Endothelial cell of umbilical vein (primary cell): ENCODE measurements at places on chromosomes 13 and 19.

DNA sequence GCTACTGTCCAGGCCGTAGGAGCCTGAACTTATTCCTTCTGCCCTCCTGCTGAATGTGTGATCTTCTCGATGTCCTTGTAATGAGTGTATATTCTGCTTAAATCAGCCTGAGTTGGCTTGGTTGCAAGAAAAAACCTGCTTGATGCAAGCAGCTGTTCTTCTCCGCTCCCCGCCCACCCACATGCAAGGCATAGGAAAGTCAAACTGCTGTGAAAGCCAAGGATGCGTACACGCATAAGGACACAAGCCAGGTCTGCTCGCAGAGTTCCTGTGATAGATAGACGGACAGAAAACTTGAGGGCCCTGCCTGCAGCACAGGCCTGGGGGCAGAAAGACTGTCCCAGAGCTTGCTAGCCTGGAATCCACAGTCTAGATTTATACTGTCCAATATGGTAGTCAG is 101.1 kb downstream of the DNAJC15 start:
- DNase-seq = no peak

DNA sequence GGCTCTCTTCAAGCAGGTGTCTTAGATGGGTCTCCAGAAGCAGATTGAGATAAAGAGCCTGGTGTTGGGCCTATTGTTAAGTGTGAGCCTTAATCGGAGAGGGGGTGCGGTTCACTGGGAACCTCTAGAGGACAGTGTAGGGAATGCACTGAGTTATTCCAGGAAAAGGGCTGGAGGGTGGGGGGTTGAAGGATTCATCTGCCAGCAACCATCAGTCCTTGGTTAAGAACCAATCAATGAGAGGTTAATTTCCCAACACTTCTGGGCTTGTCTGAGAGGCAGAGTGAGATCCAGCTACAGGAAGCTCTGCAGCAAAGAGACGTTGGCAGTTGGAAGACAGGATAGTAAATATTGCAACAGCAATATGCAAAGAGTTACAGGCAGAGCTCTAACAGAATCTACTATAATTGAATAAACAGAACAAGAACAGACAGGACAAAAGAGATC is 28.7 kb downstream of the CYP4F2 start:
- peak; percentile 24 for DNase-seq

DNA sequence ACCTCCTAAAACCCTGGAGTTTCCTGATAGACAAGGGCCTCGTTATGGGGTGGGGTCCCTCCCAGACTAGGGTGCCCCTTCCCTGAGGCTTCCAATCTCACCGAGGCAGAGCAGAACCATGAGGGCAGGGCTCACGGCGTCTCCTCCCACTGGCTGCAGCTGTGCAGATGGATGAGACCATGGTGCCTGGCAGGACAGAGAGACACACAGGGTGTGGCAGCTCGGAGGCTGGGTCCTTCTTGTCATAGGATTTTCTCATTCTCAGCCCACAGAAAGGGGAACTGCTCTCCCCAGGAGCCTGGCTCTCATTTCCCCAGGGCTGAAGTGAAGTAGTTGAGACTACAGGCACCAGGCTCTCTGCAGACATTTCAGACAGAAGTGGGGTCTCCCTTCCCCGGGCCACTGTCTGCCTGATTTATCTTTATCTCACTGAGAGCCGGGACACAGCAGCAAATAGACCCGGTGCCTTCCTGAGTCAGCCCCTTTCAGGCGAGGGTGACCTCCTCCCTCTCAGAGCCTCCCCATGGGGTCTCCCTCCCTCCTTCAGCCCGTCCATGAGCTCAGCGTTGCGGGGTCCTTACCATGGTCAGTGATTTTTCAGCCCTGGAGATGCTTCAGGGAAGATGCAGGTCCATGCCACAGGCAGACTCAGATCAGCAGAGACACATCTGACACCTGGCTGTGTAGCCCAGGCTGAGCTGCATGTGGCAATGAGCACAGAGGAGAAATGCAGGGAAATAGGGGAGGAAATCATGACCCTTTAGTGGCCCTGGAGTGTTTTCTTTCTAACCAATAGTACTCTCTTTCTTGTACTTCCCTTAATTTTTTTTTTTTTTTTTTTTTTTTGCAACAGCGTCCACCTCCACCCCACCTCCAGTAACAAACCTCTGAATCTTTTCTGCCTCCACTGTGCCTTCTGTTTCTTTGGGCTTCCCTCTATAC is at the start of gene LILRA5:
Gene LILRA5 (minus strand): TSS at position 731 of the 942 bp plus-strand sequence. CDS start 147 bp downstream, at position 584.
- DNase-seq = no peak

- no peak for DNase-seq
Measured at GRCh38 chr13:77833331-77833863, 85.2 kb downstream of the EDNRB start.

DNA sequence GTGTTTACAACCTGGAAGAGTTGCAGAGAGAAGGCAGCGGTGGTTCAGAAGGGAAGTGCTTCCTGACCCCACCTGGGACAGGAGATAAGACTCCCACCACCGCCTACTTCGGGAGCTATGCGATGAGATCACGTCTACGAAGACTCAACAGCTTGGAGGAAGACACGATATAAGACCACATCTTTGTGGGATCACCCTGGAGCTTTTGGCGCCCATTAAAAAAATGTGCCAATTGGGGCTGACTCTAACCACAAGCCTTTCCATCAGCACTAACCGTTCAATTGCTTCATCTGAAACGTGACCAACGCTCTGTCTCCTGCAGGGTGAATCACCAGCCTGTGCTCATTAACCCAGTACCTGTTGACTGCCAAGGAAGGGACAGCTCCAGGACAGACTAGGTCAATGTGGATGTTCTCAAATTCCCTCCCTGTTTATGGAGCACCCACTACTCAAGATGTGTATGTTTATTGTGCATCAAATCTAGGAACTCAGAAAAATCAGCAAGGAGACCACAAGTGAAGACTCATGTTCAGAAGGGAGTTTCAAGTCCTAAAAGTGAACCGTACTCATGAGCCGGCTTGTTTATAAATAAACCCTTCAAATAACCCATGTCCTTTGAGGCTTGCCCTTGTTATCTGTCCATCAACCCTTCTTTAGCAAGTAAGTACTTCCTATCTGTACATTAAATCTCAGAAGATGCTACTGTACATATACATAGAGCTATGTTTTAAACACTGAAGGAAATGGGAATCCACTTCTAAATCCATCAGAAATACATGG is 67.5 kb downstream of the LATS2 start:
- no peak for DNase-seq
